NCI-H1694 (cell line): ENCODE measurements at places on chromosomes 7 and 10.

DNA sequence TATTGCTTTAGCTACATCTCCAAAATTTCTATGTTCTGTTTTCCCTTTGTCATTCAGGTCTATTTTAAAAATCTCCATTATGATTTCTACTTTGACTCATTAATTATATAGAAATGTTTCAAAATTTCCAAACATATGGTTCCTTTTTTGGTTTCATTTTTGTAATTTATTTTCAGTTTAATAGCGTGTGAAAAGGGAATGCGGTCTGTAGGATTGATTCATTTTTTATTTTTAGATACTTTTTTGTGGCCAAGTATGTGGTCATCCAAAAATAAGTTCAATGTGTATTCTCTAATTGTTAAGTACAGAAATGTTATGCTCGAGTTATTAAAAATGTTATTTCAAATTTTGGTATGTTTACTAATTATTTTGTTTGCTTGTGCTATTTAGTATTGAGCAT lies 72.5 kb upstream of the ANKRD1 start:
- DNase-seq, result no peak

DNA sequence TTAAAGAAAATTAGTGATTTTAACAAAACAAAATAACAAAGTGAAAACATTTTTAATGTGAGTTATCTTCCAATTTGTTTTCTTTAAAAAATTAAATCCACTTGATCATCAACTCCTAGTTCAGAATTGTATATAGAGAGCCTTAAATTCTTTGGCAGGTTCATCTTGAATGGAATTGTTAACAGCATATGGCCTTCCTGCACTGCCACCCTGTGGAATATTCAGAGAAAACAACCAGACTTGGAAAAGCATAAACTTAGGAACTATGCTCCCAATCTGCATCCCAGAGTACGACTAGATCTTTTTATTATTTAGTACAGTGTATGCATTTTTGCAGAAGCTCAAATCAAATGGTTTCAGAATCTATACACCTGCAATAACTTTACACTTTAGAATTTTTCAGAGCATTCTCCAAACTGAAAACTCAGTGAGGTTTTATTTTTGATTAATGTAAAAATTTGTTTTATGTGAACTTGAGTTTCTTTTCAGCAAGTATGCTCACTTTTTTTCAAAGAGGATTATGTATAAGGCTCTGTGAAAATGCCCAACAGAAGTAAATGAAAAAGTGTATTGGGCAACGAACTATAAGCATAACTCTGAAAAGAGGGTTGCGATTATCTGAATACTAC lies 44.9 kb upstream of the ANK3 start:
- peak; percentile 44 for DNase-seq

- no peak for DNase-seq
Measured at GRCh38 chr7:41977151-41977651, 259.8 kb downstream of the GLI3 start.

DNA sequence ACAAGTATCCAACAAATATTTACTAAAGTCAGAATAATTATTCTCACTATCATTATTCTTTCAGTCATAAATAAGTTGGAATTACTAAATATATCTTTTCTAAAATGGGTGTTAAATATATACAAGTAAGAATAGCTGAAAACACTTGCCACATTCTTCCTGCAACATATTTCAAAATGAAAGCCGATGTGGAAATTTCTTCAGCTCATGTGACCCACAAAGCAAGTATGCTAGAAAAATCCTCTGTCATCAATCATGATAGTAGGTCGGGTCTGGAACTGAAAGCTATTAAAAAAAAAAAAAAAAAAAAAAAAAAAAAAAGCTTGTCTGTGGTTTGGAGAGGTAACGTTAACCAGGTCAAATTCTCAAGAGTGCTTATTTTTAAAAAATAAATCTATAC lies 344.7 kb downstream of the NEBL start:
- DNase-seq, result no peak

DNA sequence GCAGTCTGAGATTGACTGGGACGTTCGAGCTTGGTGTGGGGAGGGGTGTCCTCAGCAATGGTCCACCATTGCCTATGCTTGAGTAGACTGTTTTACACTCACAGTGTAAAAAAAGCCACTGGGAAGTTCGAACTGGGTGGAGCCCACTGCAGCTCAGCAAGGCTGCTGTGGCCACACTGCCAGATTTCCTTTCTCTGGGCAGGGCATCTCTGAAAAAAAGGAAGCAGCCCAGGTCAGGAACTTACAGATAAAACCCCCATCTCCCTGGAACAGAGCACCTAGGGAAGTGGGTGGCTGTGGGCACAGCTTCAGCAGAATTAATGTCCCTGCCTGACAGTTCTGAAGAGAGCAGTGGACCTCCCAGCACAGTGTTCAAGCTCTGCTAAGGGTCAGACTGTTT lies 80.3 kb downstream of the BICC1 start:
- no peak for DNase-seq

DNA sequence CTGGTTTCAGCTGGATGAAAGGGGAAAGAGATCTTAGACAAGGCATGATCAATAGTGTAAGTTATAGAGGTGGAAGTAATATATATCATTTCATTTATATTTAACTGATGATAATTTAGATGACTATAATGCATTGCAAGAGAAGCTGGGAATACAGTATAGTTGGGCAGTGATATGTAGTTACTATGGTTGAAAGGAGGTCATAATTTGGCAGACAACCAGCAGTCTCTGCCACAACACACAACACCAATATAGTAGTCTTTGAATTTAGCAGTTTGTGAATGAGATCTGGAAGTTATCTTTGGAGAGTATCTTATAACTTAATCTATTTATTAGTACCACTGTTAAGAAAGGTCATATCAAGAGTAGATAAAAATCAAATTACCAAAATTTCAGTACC lies 39.9 kb downstream of the TAX1BP1 start:
- no peak for DNase-seq

DNA sequence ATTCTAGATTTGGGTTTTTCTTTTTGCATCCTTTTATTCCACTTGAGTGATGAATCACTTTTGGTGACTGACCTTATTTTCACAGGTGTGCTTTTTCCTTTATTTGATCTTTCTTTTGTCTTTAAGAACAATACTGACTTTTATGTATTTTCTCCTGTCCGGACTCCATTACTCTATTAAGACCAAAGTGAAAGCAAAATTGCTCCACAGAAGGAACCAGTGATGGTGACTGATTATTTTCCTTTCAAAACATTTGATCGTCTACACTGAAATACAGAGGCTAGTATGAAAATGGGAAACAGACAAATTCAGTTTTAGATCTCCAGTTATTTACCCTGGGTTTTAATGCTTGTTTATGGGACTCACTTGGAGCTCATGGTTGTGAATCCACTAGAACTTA lies 15.5 kb downstream of the EXOC4 start:
- DNase-seq, result no peak

- no peak for DNase-seq
Measured at GRCh38 chr7:11297126-11297625, 323.5 kb downstream of the PHF14 start.

DNA sequence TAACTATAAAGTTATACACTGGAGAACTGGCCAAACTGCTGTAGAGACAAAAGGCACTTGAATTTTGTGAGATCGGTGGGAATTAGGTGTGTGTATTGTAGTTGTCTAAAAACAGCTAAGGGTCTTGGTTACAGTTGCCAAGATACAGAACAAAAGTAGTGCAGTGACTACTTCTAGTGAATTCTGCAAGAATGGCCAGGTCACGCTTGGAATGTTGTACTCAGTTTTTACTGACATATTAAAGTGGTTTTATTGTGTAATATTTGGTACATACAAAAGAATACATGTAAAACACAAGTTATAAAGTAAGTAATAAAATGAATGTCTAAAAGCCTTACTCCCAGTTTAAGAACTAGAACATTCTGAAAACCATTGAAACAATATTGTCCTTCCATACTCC lies 42.4 kb downstream of the PRPF18 start:
- DNase-seq, result no peak

DNA sequence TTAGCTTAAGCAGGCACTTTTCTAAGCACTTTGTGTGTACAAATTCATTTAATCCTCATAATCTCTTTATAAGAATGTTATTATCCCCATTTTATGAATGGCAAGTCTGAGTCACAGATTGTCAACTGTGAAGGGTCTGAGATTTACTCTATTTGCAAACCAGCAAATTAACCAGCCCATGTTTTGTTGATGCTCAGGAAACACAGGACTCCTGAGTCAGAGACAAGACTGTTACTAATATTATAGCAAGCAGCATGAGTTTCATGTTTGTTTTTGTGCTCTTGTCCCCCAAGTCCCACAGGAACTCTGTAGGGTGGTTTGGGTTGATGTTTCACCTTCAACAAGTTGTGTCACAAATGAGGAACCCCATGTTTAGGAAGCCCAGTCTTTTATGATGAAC lies 182.0 kb upstream of the PPP1R3A start:
- no peak for DNase-seq

- no peak for DNase-seq
Measured at GRCh38 chr10:122448600-122448999, 5.9 kb upstream of the ARMS2 start.

DNA sequence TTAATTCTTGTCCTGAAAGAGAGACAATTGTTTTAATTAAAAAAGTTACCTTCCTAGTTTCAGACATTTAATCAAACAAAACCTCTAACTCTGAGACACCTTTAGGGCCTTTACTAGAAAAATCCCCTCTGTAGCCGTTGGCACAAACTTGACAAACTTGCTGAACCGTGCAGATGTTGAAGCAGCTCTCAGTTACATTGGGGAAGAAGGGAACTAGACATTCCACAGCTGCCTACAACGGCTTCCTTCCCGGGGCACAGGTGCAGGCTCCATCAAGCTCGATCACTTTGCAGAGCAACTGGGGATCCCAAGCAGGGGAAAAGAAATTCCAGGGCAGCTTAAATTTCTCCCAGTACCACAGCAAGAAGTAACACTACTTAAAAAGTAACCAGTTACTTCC lies 141.3 kb downstream of the SKAP2 start:
- no peak for DNase-seq

DNA sequence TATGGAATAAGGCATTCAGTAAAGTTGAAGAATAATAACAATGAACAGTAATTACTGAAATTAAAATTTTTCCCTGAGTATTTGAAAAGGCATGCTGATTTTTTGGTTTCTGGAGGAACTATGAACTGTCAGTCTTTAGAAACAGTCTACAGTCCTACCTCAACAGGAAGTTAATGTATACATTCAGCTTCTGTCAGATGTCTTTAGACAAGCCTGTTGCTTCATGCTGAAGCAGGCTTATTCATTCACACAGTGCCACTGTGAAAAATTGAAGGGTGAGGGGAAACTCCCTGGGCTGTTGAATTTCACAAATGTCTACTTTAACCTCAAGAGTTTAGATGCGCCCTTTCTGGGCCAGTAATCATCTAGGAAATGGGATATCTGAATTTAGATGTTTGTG lies 3.5 kb downstream of the NRF1 start:
- no peak for DNase-seq

DNA sequence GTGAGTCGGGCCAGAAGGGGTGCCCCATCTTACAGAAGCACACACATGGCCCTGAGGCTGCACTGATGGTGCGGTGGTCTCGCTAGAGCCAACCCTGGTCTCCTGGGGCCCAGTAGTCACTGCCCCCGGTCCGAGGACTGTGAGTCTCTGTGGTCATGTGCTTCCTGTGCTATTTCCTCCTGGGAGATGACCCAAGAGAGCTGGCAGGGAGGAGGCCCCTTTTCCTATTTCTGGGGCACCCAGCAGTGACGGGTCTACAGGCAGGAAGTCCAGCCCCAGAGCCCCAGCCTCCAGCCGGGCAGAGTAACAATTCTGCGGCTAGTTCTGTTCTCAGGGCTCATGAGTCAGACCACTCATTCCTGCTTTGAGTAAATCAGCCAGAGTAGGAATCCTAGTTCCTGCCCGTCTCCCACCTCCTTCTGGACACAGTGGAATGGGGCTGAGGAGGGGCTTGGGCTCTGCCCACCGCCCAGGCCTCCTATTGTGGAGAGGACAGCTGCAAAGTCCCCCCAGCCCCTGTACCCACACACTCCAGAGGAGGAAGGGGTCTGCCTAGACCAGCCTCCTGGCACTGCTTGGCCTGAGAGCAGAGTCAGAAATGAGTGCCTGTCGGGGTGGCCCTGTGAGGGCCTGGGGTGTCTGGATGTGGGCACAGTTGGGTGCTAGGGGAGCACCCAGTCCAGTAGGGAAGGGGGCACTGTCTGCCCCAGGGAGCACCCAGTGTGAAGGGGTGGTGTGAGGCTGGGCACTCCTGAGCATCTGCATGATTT lies 80.5 kb upstream of the PPIF start:
- DNase-seq, result no peak

GRCh38 chr10:24128066-24128730 lies 80.7 kb upstream of the KIAA1217 start:
- no peak for DNase-seq

- DNase-seq, result no peak
Measured at GRCh38 chr10:96978621-96979154, 146.6 kb downstream of the LCOR start.

DNA sequence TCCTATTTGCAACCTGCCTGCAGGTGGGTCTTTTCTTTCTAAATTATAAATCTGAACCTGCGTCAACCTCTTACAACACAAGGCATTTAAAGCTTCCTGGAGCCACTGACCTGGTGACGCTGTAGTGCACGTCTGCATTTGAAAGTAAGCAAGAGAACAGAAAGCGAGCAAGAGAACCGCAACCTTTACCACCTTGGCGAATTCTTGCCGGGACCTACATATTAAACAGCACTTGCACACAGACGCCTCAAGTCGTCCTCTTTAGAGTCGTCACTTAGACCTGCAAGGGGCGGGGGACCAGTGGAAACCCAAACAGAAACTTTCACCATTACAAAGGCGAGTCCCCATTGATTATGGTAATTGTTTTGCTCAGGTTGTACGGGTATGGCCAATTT lies 9.5 kb downstream of the GLI3 start:
- no peak for DNase-seq

DNA sequence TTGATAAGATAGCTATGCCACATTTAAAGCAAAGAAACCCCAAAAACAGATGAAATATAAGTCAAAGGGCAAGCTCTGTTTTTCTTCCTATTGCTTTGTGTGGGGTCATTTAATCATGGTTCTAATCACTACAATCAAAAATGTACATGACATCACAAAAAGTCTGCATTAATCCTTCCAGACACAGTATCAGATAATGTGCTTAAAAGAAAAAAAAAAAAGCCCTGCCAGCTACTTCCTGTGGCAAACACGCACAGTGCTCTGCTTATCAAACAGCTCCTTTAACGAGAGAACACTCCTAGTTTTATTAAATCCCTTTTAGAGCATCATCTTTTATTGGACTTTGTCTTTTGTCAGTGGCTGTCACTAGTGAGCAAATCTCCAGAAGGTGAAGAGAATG lies 1005.8 kb downstream of the GATA3 start:
- no peak for DNase-seq

DNA sequence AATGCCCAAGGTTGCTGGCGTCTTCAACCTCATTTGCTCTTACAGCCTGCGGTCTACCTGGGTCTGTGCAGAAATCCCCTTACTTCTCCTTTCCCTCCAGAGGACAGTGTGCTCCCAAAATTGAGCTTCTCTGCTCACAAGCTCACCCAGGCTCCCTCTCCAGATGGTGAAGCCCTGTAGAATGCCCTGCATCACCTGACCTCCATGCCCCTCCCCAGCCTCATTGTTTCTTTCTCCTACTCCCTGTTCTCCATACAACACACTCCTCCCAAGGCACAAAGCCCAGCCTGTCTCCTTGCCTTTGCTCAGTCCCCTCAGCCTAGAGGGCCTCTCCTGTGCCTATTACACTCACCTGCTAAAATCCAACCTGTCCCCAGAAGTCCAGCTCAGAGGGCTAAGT lies 3.5 kb downstream of the CRHR2 start:
- DNase-seq, result peak; percentile 14
